A549 treated with AZD2906 at 1 μM for 4 hours (cell line): ENCODE measurements at places on chromosomes 6 and 20. TPM values are rescaled to one million over a fixed set of nuclear protein-coding genes. Genes with fewer than 3 reads are reported as not detected.

PMEPA1 gene
- total RNA-seq: 149 to 316 TPM (median 292 TPM) in 5 replicates

SLC44A4 gene
- 0.05 TPM in 3 of 5 replicates, not detected in the others for total RNA-seq

RNF144B gene
- 0.11 to 0.58 TPM (median 0.41 TPM) in 5 replicates for total RNA-seq

ZKSCAN4 gene
- 2.6 to 2.7 TPM (median 2.7 TPM) in 5 replicates for total RNA-seq

MPIG6B gene
- not detected in 5 replicates for total RNA-seq

MUC22 gene
- total RNA-seq: 0.01 to 0.03 TPM (median 0.02 TPM) in 5 replicates

SYNDIG1 gene
- 1.1 to 2.0 TPM (median 1.4 TPM) in 5 replicates for total RNA-seq

RAET1G gene
- total RNA-seq: 6.4 to 11.6 TPM (median 8.5 TPM) in 5 replicates

GGTLC1 gene
- 0.09 to 0.10 TPM (median 0.10 TPM) in 3 of 5 replicates, not detected in the others for total RNA-seq

CCNC gene
- 24.8 to 38.9 TPM (median 26.4 TPM) in 5 replicates for total RNA-seq

EPPIN gene
- total RNA-seq: not detected in 5 replicates

MYBL2 gene
- total RNA-seq: 77.2 to 82.4 TPM (median 77.9 TPM) in 5 replicates

LBP gene
- 1.1 to 1.4 TPM (median 1.2 TPM) in 5 replicates for total RNA-seq

GLP1R gene
- not detected in 5 replicates for total RNA-seq

ADAM33 gene
- total RNA-seq: 0.04 to 0.09 TPM (median 0.06 TPM) in 5 replicates

TRIM31 gene
- 0.58 to 0.82 TPM (median 0.72 TPM) in 5 replicates for total RNA-seq

TNFRSF6B gene
- total RNA-seq: 0.22 to 0.87 TPM (median 0.69 TPM) in 5 replicates

BTNL2 gene
- not detected in 5 replicates for total RNA-seq

LZTS3 gene
- 4.4 to 5.9 TPM (median 5.6 TPM) in 5 replicates for total RNA-seq

SMPDL3A gene
- total RNA-seq: 3.1 to 3.7 TPM (median 3.6 TPM) in 5 replicates

NMBR gene
- not detected in 5 replicates for total RNA-seq

CDKAL1 gene
- total RNA-seq: 2.8 to 4.5 TPM (median 3.0 TPM) in 5 replicates

SIRPD gene
- total RNA-seq: not detected in 5 replicates

GSTA4 gene
- 7.9 to 9.0 TPM (median 8.5 TPM) in 5 replicates for total RNA-seq

MAS1 gene
- 0.01 TPM in 1 of 5 replicates, not detected in the others for total RNA-seq

HLA-DOA gene
- total RNA-seq: 0.05 TPM in 1 of 5 replicates, not detected in the others

POM121L2 gene
- not detected in 5 replicates for total RNA-seq

IL17F gene
- not detected in 5 replicates for total RNA-seq

TFAP2C gene
- total RNA-seq: 10.9 to 12.8 TPM (median 11.7 TPM) in 5 replicates
